NCI-H69 (cell line): ENCODE measurements at places on chromosomes 12 and 14.
A peak's percentile ranks its signal among the peaks of the same experiment; 100 is the strongest.

DNA sequence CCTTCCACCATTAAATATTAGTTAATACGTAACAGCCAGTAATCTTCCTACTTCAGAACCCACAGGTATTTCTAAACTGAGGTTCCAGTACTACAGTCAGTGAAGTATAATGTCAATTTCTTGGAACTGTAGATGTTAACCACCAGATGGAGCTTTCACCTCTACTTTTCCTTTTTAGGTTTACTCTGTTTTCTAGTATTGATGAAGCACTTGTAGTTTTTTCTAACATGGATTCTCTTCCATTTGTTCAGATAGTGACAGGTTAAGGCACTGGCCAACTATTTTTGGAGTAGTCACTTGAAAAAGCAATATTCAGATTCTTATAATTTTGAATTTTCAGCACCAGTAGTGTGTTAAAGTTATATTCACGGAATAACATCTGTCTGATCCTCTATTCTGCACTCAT lies 4.6 kb upstream of the SEC23A start:
- DNase-seq, result peak; percentile 57

DNA sequence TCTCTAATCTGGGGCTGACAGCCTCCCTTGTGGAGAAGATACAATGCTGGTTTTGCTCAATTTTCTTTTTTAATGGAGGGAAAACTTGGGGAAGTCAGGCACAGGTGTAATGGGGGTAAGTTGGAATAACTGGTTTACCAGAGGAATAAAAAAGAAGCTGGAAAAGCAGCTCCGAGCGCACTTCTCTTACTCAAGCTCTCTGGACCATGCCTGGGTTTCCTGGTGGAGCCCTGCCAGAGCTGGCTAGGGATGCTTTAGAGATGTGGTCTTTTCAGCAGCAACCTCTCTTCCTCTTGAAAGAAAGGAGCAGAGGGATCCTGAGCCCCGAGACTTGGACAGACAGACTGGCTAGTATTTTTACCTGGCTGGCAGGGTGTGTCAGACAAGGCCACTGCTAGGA lies 3.9 kb upstream of the KCNA5 start:
- no peak for DNase-seq

- DNase-seq, result no peak
Observed at GRCh38 chr14:32047791-32048190, 29.3 kb upstream of the ARHGAP5 start.

- DNase-seq, result peak; percentile 57
Observed at GRCh38 chr14:57086271-57087162, 182.2 kb downstream of the EXOC5 start.

DNA sequence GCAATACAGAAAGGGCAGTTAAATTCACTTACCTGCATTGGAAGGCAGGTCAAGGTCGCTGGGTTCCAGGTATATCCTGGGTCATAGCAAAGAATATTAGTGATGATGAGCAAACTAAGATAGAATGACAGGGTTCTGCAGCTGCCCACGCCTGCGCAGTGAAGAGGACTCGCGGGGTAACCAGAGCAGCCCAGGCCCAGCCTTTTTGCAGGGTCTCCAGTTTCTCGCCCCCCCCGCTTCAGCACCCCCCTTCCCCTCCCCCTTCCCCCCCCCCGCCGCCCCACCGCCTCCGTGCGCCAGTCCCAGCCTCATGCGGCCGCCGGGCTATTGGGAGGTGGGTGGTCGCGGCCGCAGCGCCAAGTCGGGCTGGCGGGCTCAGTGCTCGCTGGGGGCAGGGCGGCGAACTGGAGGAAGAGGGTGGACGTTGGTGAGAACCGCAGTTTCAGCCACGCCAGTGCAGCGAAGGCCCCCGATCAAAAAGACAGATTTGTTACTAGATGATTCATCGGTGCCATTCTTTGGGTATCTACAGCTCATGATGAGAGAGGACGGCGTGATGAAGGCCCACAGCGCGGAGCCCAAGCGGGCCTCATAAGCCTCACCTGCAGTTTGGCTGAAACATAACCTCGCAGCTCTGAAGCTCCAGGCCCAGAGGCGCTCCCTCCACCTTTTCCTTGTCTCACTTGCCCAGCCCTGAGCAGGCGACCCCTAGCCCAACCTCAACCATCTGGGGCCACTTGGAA lies 20.2 kb downstream of the SLC2A3 start:
- DNase-seq, result no peak

- DNase-seq, result no peak
Observed at GRCh38 chr14:91925001-91925726, 22.3 kb downstream of the FBLN5 start.

DNA sequence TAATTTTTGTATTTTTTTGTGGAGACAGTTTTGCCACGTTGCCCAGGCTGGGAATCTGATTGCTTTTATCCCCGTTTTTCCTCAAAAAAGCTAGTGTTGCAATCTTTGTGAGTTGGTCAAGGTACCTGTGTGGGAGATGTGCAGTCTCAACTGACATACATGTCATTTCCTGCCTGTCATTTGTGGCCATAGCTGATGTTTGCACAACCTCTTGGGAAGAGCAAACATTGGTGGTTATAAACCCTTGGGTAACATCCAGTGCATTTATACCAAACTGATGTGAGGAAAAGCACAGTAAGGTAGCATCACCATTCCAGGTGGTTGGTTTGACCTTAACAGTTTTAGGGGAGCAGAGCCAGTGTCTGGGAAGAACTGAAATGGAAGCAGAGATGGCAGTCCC lies 54.7 kb downstream of the ATG14 start:
- peak; percentile 71 for DNase-seq

DNA sequence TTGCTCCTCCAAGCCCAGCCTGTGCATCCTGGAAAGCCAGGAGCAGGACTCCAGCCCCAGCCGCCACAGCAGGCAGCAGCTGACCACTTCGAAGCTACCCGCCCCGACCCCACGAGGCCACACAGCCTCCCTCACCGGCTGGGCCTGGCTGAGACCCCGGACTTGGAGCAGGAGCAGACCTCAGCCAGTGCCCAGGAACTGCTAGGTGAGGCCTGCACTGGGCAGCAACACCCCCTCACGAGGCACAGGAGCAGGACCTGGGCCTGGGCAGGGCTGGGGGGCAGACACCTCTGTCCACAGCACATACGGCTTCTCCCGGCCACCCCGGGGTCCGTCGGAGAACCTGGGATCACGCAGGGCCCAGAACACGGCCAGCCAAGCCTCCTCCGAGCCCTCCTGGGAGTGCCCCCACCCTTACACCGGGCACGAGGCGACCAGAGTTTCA lies 137.4 kb upstream of the C14orf180 start:
- no peak for DNase-seq

DNA sequence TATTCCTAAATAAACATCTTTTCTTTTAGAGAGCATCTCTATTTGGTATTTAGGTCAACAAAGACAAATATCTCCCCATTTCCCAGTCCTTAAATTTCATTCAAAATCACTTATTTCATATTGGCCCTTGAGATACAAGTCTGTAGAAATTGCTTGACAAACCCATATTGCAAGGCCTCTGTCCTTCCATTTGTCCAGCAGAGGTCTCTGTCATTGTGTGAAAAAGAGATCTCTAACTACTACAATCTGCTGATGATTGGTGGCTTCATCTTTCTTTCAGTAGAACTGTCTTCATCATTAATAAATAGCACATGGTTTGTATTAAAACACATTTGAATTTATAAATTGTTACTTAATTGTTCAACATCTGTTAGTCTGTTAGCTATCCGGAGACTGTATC lies 252.6 kb downstream of the ACSS3 start:
- DNase-seq, result peak; percentile 46

GRCh38 chr12:109771746-109772621 lies 58.4 kb downstream of the FAM222A start:
- DNase-seq, result peak; percentile 24

GRCh38 chr12:113154351-113154973 lies 4.9 kb downstream of the CFAP73 start:
- DNase-seq, result peak; percentile 77

DNA sequence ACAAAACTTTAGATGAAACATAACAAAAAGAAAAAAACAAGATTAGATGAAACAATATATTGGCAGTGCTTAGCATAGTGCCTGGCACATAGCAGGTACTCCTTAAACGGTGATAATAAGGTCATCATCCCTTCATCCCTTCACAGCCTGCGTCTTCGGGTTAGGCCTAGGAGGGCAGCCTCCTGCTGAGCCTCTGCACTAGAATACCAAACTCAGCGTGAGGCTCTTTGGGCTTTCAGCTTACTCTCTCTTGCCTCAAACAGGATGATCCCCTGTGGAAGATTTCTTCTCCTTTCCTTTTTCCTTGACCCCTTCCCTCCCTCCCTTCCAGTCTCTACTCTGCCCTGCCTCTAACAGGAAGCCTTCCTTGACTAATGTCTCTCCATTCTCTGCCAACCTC lies 14.4 kb upstream of the FIGNL2 start:
- no peak for DNase-seq

- no peak for DNase-seq
Observed at GRCh38 chr12:122318607-122319605, 52.6 kb upstream of the VPS33A start.

DNA sequence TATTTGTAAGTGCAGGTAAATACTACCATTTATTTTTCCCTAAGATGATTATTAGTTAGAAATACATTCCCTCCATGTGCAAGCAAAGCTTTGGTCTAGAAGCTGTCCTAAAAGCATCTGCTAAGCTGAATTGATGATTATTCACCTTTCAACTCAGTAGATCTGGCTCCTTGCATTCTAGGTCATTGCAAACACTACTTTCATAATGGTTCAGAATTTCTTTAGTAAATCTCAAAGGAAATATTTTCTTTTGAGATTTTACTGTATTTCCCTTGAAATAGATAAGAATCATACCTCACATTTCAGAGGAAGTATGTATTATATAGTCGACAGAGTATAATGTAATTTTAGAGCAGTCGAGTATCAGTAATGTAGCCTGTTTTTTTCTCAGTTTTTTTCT lies 2.4 kb downstream of the ETNK1 start:
- DNase-seq, result peak; percentile 19

GRCh38 chr14:23162800-23163199 lies 20.7 kb downstream of the SLC7A8 start:
- DNase-seq, result no peak

GRCh38 chr12:49296836-49297694 lies 2.1 kb downstream of the PRPH start:
- peak; percentile 89 for DNase-seq

- no peak for DNase-seq
Observed at GRCh38 chr14:24909523-24910302, 140.2 kb downstream of the STXBP6 start.

- DNase-seq, result peak; percentile 94
Observed at GRCh38 chr12:97464385-97465321, 2.0 kb downstream of the RMST start.

- DNase-seq, result no peak
Observed at GRCh38 chr14:83294941-83295340, 1761.3 kb upstream of the SEL1L start.

DNA sequence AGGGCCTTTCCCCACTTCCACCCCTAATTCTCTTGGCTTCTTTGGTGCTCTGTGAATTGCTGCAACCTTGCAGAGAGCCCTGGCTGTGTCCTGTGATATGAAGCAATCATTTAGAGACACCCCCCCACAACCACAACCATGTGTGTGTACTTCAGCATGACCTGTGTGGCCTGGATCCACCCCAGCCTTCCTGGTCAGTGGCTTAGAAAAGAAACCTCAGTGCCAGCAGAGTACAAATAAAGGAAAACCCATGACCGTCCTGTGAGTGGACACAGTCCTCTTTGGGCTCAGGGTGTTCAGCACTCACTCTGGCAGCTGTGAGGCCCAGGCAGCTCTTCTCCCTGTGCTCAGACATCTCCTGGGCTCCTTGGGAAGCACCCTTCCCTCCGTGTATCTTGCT lies 206.6 kb upstream of the DIO3 start:
- DNase-seq, result no peak

DNA sequence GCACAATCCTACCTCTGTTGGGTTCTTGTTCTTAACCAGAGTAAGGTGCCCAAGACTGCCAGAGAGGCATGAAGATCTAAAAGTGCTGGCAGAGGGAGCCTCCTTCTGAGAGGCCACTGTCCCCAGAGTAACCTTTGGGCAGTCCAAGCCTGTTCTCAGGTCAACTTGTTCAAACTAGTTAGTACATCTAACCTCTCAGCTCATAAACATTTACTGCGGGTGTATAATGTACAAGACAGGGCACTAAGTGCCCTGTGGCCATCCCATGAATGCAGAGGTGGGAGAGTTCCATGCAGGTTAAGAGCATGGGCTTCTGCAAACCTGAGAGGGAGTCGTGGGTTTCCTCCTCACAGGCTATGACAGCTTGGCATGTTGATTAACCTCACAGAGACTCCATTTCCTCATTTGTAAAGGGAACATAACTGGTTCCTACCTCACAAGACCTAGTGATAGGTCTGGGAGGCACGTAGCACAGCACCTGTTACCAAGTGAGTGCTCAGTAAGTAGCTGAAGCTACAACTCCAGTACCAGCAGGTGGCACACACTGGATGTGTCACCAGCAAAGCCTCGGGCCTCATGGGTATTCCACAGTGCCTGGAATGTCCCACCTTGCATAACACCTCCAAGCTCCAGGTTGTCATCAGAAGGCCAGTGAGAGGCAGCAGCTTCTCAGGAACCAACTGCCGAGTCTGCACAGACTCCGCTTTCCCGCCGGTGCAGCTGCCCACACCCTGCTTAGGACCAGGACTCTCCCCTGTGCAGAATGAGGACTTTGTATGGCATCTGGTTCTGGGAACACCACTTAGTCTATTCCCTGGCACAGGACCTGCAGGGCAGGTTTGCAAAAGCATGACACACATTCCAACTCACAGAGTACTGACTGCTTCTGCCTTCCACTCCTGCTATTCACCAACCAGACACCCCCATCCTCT lies 4.4 kb downstream of the VDR start:
- no peak for DNase-seq

GRCh38 chr14:23245282-23245681 lies 7.5 kb downstream of the RNF212B start:
- no peak for DNase-seq

- no peak for DNase-seq
Observed at GRCh38 chr14:92965281-92965680, 42.3 kb downstream of the CHGA start.

DNA sequence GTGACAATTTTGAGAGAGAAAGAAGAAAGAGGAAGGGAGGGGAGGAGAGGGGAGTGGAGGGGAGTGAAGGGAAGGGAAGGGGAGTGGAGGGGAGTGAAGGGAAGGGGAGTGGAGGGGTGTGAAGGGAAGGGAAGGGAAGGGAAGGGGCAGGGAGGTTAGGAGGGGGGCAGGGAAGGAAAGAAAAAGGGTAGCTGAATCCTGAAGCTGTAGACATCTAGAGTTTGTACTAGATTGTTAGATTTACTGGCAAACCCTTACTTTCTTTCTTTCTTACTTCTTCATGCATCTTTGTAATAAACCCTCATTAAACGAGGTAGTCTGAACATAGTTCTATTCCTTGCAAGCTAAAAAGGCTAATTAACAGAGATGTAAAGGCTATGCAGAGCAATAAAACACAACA lies 378.0 kb downstream of the MDGA2 start:
- no peak for DNase-seq

GRCh38 chr14:75711796-75712211 lies 50.8 kb downstream of the TTLL5 start:
- DNase-seq, result peak; percentile 9

DNA sequence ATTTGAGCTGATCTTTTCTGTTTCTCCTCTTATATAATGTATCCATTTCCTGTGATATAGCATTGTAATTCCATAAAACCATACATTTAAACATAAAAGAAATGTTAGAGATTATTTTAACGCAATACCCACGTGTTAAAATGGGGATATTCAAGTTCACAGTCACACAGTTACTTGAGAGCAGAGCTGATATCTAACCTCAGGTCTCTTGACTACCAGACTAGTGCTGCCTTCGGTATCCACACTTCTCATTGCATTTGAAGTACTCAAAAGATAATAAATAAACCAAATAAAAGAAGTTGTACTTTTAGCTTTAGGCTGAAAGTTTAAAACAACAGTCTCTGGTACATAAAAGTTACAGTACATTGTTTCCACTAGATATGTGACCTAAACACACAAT lies 2.9 kb downstream of the CLECL1 start:
- no peak for DNase-seq
